ENCODE measurements at places on chromosomes 16 and 17.

GRCh38 chr16:88455610-88456355 lies 2.7 kb downstream of the ZFPM1 start:
- no peak for DNase-seq

GRCh38 chr17:63804328-63804727 lies 22.9 kb upstream of the PSMC5 start:
- DNase-seq = no peak

- no peak for DNase-seq
Measured at GRCh38 chr16:85989376-85989775, 90.4 kb downstream of the IRF8 start.

- no peak for DNase-seq
Measured at GRCh38 chr17:7677388-7678067, 9.8 kb downstream of the TP53 start.

DNA sequence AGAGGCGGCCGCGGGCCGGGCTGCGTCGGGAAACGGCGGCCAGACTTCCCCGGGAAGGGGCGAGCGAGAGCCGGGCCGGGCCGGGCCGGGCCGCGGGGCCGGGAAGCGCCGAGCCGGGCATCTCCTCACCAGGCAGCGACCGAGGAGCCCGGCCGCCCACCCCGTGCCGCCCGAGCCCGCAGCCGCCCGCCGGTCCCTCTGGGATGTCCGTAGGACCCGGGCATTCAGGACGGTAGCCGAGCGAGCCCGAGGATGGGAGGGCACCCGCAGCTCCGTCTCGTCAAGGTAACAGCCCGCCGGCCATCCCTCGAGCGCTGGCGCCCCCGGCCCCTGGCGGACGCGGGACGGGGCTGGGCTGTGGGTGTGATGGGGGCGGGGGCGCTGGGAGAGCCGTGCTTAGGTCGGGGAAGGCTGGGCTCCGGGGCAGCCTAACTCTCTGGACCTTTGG lies at the start of gene CRHR1:
Gene CRHR1 (plus strand): TSS at position 28 of the 448 bp plus-strand sequence. CDS start 225 bp downstream, at position 253.
- peak; percentile 35 for DNase-seq

- DNase-seq = no peak
Measured at GRCh38 chr17:4326112-4326511, 40.4 kb downstream of the UBE2G1 start.

Measured in neuronal stem cell (in vitro differentiated cells).